Stimulated activated CD8-positive, alpha-beta memory T cell treated with anti-CD3 and anti-CD28 coated beads, Interleukin-4, amount 100 ng/mL, for 24 hours (primary cell): ENCODE measurements at places on chromosomes 7 and 10.

DNA sequence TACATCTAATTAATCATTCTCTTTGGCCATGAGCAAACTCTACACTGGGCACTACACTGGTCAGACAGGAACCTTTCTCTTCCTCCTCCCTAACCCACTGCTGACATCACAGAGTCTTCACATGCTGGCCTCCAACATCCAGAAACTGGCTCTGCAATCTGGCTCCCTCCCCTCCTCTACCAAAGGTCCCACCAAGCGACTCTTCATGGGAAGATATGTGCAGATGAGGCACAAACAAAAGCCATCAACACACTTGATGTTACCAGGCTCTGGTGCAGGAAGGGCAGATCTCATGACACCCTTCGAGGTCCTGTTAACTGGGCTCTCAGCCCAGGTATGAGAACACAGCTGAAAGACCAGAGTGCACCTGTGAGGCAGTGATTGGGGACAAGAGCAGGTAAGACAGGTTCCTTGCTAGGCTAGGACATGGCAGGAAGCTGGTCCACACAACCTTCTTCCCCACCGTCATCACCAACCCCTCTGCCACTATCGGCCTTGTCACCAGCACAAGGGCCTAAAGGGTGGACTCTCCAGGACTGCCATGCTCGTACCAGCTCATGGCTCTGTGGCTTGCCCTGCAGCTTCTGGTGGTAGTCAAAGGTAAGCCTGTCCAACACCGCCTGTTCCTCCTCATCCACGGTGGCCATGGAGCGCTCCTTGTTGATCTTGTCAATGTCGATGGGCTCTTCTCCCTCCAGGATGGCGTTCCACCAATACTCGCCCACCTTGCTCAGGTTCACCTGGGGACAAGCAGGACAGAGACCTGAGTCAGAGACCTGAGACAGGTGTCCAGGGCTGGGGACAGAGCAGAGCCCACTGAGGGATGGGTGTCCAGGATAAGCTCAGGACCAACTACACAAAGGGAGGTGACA is 66.6 kb upstream of the CAMK2B start:
- no peak for DNase-seq

- DNase-seq = no peak
Observed at GRCh38 chr10:17075533-17076359, 53.9 kb downstream of the CUBN start.

DNA sequence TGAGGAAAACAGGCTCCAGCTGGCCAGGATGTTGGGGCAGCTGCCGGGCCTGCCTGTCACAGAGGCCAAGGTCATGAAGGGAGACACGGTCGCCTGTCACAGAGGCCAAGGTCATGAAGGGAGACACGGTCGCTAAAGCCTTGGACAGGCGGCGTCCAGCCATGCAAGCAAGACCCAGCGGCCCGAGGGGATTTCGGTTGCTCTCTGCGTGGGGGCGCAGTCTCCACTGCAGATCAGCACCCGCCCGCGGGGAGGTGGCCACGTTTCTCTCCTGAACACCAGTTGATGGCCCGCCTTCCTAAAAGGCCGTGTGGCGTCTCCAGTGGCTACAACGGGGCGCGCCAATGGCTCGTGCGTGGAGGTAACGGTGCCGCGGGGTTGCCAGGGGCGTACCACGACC is 67.0 kb upstream of the PCGF5 start:
- DNase-seq = no peak

GRCh38 chr7:153188630-153189029 is 429.1 kb downstream of the ACTR3B start:
- no peak for DNase-seq

- no peak for DNase-seq
Observed at GRCh38 chr7:11737723-11738122, 94.3 kb downstream of the THSD7A start.

DNA sequence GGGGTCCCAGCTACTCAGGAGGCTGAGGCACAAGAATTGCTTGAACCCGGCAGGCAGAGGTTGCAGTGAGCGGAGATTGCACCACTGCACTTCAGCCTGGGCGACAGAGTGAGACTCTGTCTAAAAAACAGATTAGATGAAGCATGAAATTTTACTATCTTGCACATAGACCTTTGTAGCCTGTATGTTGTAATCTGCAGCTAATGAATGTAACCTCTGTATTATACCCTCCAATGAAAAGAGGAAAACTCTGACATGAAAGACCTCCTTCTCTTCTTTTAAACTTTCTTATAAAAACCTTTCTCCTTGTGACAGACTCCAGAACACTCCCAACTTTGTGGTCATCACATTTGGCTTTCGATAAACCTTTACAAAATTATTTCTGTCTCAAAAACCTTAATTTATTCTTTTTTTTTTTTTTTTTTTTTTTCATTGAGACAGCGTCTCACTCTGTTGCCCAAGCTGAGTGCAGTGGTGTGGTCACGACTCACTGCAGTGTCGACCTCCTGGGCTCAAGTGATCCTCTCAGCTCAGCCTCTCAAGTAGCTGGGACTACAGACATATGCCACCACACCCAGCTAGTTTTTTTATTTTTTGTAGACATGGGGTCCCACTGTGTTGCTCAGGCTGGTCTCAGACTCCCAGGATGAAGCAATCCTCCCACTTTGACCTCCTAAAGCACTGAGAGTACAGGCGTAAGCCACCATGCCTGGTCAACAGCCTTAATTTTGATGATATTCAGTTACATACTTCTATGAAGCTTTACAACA is 97.4 kb downstream of the SVOPL start:
- DNase-seq = no peak

- DNase-seq = no peak
Observed at GRCh38 chr10:62456611-62457101, 82.5 kb downstream of the ZNF365 start.

- no peak for DNase-seq
Observed at GRCh38 chr7:47639495-47640110, 57.7 kb upstream of the TNS3 start.

DNA sequence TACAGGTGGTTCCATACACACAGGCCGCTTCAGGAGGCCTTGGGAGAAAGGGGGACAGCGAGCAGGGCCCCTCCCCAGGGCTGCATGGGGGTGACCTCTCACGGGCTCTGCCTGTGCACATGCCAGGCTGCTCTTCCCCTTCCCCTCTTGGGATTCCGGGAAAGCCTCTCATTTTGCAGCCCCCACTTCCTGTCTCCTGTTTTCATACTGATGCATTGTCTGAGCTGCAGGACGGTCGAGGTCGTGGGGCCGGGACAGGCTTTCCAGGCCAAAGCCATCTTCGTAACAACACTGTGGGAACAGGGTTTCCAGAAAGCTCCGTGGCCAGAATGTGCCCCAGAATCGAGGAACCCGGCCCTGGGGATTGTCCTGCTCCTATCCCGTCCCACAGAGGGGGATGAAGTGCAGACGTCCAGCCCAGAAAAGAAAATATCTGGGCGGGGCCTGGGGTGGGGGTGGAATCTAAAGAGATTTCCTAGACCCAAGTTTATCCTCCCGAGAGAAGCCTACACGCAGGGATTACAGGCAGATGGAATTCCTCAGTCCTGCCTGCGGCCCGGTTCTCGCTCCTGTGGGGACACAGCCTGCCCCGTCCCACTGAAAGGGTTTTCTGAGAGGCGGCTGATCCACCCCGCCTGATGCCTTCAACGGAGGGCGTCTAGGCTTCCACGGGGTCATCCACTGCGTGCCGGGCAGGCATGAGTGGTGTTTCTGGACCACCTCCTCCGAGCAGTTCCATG is 29.5 kb upstream of the DNAAF5 start:
- DNase-seq = no peak
